Epithelial cell of proximal tubule (primary cell): ENCODE measurements at places on chromosomes 6 and 20.

GRCh38 chr6:15653581-15653980, 9.2 kb downstream of the DTNBP1 start:
- no peak for DNase-seq

DNA sequence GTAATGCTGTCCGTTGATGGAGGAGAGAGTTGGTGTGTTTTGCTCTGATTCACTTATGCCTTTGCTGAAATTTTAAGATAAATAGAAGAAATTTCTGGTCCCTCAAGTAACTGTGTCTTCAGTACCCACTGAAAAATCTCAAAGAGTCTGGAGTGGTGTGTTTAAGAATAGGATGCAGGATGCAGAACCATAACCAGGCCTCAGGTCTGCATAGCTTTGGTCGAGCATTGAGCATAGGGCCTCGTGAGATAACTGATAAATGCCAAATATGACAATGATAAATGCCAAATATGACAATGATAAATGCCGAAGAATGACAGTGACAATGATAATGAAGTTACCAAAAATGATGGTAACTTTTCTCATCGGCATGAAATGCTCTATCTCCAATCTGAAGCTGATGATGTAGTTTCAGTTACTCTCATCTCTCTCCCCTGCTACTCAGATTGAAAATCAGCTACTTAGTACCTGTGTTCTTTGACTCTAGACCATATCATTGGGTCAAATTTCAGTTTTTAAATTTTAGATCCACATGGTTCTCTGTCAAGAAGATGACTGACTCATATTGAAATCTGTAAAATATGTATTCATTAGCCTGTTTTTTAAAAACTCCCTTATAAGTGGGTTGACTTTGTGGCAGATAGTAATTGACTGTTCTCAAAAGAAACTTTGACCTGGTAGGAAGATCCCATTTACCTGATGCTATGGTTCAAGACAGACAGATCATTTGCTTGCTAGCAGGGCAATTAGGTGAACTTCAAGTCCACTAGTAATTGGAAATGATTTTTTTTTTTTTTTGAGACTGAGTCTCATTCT, 96.6 kb downstream of the SLC16A10 start:
- DNase-seq: no peak

- DNase-seq: no peak
These were observed 587.5 kb downstream of the RFPL4B start for GRCh38 chr6:112934433-112935327.

- DNase-seq: no peak
These were observed 73.5 kb downstream of the ARMC2 start for GRCh38 chr6:108921547-108922361.
